SW480 (cell line): ENCODE measurements at places on chromosomes 16 and 17.
A peak's percentile ranks its signal among the peaks of the same experiment; 100 is the strongest.

- no peak for DNase-seq
These were observed 2.2 kb upstream of the ZNF23 start for GRCh38 chr16:71464231-71464630.

DNA sequence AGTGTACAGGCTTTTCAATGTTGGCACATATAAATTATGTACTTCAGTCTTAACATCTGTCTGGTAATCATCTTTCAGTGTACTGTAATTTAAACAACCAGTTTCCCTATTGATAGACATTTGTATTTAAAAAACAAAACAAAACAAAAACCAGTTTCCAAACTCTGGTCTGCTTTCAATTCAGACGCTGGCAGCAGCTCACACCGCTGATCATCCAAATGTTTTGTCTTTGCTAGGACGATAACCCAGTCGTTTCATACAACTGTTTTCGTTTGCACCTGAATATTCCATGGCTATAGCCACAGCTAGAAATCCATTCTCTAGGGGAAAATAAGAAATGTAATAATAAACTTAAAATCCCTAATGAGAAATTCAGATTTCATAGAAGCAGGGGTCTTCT, 47.8 kb downstream of the RBFOX1 start:
- no peak for DNase-seq

- no peak for DNase-seq
These were observed 32.0 kb downstream of the SBK1 start for GRCh38 chr16:28324235-28324886.

- peak; percentile 72 for DNase-seq
These were observed 14.6 kb downstream of the CACNA1H start for GRCh38 chr16:1167276-1168107.

DNA sequence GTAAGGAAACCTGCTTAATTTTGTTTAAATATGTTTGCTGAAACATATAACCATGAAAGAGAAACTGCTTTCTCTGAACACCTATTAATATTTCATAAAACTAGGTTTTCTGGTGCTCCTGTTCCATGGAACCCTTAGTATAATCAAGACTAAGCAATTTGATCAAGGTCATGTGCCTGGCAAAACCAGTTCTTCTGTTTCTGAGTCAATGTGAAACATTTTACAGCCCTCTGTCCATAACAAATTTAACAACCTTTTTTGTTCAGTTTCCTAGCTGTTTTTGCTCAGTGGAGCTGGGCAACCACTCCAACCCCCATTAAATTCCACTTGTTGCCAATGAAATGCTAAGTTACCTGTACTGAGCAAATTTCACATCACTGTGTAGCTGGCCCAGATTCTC, 344.0 kb downstream of the CA10 start:
- no peak for DNase-seq

DNA sequence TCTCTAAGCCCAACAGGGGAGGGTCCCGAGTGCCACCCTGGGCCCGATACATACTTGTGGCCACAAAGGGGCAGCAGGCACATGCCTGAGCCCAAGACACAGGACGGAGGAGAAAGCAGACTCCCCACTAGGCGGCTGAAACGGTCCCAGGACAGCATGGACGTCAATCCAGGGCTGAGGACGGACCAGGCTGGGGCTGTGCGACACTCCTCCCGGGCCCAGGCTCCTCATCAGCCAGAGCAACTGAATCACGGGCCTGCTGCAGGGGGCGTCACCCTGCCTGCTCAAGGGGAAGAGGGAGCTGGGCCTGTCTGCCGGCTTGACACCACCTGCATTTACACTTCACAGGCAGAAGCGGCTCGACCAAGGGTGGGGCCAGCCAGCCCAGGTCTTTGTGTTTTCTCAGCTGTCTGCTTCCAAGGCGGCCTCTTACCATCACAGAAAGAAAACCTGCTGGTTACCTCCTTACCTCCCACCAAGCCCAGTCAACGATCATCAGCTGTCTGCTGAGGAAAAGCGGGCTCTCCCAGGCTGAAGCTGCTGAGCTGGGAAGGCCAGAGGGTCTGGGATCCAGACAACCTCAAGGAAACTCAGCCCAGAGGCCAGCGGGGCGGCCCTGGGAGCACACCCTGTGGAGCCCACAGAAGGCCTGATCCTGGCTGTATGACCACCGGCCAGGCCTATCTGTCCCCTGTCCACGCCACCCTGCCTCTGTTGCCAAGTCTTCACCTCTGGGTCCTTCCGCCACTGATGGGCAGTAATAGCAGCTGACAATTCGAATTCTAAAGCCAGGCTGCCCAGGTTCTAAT, 26.4 kb downstream of the KIFC3 start:
- no peak for DNase-seq

GRCh38 chr17:77153472-77153871, 12.7 kb downstream of the SEC14L1 start:
- DNase-seq, result no peak

GRCh38 chr16:68267612-68268405, 3.5 kb downstream of the SLC7A6 start:
- no peak for DNase-seq

GRCh38 chr16:23082161-23082788, 67.0 kb downstream of the USP31 start:
- no peak for DNase-seq

GRCh38 chr17:47742319-47743181, 9.5 kb downstream of the TBX21 start:
- DNase-seq, result no peak

DNA sequence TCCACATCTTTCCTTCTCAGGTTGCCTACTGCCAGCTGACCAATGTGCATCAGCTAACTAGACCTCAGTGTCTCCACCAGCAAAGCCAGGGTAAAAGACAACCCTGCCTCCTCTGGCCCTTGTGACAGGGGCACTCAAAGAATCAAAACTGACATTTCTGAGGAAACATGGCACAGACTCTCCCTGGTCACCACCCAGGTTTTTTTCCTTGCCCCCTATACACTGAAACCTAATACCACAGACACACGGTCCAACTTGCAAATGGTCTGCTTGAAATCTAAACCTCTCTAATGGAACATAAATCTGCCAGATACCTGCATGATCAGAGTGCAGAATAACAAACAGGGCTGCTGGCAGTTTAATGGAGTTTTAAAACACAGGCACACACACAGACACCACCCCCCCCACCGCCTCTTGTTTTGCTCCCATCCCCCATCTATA, 19.5 kb upstream of the CORO6 start:
- DNase-seq, result no peak

- no peak for DNase-seq
These were observed 7.2 kb downstream of the ZKSCAN2 start for GRCh38 chr16:25250467-25250866.

GRCh38 chr16:75323933-75324332, 72.5 kb upstream of the BCAR1 start:
- DNase-seq, result no peak

GRCh38 chr17:42428141-42428944, 5.3 kb upstream of the CAVIN1 start:
- DNase-seq, result peak; percentile 82

GRCh38 chr16:1450218-1450617, 5.9 kb upstream of the CCDC154 start:
- DNase-seq, result no peak

GRCh38 chr17:75910699-75911098, 6.0 kb upstream of the MRPL38 start:
- no peak for DNase-seq

DNA sequence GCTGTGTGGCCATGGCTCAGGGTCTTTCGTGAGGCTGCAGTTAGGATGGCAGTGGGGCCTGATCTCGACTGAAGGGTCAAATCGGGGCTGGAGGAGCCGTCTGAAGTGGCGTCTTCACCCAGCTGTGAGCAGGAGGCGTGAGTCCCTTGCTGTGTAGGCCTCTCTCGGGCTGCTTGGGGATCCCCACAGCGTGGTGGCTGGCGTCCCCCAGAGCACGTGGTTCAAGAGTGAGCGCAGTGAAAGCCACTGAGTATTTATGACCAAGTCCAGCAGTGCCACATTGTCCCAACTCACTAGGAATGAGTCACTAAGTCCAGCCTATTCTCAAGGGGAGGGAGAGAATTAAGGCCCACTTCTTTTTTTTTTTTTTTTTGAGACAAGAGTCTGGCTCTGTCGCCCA, 11.7 kb upstream of the TCF25 start:
- no peak for DNase-seq

GRCh38 chr17:41500131-41500911, 5.1 kb downstream of the KRT13 start:
- DNase-seq, result peak; percentile 83

DNA sequence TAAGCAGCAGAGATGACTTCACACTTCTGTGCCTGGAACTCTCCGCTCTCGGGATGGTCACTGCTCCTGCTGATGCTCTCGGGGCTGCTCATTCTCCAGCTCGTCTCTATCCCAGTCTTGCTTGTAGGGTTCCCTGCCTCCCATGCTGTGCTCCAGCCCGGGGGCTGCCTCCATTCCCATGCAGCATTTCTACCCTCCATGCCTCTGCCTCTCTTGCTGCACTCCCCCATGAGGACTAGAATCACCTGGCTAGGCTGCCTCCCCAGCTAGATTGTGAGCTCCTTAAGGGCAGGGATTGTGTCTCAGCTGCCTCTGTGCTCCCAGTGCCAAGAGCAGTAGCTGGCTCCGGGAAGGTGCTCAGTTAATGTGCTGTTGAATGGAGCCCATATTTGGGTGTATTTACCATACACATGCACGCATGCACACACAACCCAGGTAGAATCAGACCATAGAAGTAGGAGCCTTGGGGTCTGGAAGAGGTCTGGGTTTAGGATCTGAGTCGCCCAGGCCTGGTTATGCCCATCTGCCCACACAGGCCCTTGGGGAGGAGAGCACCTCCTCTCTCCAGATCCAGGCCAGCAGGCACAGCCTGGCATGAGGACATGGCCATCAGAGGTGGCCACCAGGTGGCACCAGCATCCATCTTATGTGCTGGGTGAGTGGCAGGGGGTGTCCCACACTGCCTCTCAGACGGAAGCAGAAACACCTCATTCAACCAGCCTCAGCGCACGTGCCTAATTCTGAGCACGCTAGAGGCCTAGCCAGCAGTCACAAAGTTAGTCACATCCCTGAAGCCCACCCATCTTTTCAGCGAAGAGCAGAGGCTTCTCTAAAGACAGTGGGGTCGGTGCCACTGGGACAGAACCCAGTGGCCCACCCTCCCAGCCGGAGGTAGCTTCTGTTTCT, 9.3 kb downstream of the GIT1 start:
- DNase-seq, result peak; percentile 76

- no peak for DNase-seq
These were observed 716.9 kb downstream of the KCNJ18 start for GRCh38 chr17:22409160-22409751.

DNA sequence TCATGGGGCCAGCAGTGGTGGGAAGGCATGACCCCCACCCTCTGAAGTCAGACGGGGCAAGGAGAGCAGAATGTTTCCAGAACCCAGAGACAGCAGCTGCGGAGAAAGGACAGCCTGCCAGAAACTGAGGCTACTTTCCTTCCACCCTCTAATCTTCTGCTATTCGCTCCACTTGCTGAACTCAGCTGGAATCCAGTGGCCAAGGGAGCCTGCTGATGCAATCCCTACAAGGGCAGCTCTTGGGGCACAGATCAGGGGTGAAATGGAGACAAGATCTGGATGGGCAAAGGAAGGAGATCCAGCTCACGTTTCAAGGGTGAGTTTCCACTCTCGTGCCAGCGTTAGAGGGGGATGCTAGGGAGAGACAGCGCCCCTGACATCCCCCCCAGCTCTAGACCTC, 479.1 kb downstream of the SLC39A11 start:
- DNase-seq, result peak; percentile 79

DNA sequence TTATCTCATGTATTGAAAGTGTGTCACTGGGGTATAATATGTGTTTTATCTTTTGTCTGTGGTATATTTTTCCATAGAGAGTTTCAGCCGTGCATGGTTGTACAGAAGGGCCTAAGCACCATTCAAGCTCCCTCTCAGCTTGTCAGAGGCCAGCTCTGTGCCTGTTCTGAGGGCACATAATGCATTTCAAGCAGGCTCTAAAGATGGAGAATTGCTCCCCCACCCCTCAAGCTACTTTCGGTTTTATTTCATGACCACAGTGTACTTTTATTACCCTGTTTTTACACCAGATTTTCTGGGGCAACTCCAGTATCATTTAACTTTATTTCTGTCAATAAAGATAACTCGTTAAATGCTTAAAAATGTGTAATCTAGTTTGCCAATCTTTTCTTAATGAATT, 131.7 kb downstream of the SHISA6 start:
- DNase-seq, result no peak

GRCh38 chr16:69106491-69107315, 1.2 kb downstream of the HAS3 start:
- no peak for DNase-seq

GRCh38 chr17:76365256-76365903, 11.7 kb upstream of the PRPSAP1 start:
- peak; percentile 36 for DNase-seq

GRCh38 chr16:81457326-81458133, 12.9 kb downstream of the CMIP start:
- peak; percentile 89 for DNase-seq

GRCh38 chr16:61929776-61930175, 106.5 kb downstream of the CDH8 start:
- no peak for DNase-seq

DNA sequence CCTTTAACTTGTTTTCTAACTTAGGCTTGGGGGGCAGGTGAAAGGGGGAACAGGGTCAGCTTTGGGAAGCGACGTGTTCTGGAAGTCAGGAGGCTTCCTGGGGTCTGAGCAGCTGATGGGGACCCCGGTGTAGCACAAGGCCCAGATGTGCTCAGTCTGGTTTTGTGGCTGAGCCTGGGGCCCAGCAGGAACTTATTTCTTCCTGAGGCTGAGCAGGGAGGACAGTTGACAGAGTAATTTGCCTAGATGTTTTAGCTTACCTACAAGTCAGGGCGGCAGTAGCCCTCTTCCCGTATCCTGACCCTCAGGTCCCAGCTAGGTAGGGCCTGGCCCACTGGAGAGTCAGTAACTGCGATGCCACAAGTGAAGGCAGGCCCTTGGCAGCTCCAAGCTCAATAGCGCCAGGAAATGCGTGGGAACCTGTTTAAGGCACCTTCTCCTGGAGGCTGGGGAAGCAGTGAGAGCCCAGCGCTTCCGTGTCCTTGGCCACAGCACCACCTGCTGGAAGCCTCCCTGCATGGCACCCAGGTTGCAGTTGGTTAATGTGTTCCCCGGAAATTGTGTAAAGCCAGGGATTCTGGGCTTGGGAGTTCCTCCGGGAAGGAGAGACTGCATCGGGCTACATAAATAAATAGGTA, 5.2 kb downstream of the CCR7 start:
- DNase-seq, result peak; percentile 89

DNA sequence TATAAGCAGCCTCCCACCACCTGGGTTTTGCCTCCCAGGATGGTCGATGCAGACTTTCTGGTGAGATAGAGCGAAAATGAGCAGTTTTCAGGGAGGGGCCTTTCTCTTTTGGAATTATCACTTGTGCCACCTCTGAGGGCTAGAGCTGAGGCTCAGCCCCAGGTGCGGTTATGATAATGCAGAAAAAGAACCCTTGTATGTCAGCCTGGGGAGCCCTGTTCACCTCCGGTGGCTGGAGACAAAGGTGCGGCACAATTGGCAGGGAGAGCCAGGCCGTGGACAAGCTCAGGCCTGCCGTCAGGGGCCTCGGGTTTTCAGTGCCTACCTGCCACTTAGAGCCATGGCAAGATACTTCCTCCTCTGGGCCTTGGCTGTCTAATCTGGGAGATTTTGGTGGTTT, 4.4 kb downstream of the SCPEP1 start:
- no peak for DNase-seq
